Stimulated activated CD8-positive, alpha-beta memory T cell treated with anti-CD3 and anti-CD28 coated beads, Interleukin-4, amount 100 ng/mL, for 1 hour (primary cell): ENCODE measurements at places on chromosomes 3 and 15.

GRCh38 chr3:178749471-178749870 lies 213.2 kb downstream of the KCNMB2 start:
- no peak for DNase-seq

DNA sequence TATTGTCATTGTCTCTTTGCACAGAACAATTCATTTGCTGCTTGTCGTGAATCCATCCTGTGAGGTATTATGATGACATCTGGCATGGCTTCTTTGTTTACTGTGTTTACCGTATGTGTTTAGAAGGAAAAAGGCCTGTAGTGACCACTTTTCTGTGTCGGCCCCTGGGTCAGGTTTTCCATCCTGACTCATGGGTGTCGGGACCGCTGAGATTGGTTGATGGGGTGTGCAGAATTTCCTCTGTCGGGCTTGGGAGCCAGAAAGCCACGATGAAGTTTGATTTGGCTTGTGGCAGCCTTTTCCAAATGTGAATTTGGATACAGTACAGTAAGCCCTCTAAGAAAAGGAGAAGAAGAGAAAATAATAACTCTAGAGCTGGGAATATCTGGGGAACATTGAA lies 113.5 kb downstream of the FNDC3B start:
- DNase-seq: no peak

- DNase-seq: no peak
Measured at GRCh38 chr3:103025880-103026279, 591.1 kb downstream of the ZPLD1 start.

DNA sequence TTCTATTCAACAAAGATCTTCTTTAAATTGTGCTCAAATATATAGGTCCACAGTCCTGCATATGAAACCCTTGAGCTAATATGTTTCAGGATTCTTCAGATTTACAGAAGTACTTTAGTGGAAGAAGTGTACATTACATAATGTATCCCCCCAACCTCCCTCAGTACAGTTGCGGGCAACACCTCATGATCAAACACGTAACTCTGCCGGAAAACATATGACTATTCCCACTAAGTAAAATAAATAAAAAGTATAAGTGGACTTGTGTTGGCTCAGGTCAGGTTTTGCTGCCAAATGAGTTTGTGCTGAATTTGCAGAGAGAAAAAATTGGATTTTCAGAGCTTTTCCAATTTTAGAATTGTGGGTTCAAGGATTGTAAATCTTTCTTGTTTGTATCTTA lies 267.6 kb upstream of the MDFIC2 start:
- no peak for DNase-seq

DNA sequence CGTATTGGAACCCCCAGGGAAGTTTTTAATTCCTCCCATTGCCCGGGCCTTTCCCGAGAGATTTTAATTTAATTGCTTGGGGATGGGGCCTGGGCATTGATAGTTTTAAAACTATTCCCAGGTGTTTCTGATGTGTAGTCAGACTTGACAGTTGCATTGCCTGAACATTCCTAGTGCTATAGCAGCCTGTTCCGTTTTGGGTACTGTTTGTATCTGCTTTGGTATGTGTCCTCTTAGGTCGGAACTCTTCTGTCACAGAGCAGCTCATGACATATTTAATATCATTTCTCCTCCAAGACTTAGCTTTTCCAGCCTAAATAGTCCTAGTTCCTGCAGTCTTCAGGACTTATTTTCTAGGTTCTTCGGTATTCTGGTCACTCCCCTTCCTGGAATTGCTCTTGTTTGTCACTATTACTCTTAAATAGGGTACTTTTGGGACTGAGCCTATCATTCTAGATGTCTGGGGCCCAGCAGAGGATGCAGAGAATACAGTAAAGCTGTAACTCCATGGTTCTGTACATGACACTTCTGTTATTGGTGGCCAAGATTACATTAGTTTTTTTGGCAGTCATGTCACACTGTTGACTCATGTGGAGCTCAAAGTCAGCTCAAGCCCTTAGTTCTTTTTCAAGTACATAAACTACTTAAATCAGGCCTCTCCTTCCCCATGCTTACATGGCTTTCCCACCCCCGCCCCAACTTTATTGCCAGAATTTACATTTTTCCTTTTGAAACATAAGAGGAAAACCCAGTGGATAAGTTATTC lies 81.5 kb downstream of the BBX start:
- no peak for DNase-seq

GRCh38 chr3:173913397-173913796 lies 515.9 kb downstream of the NLGN1 start:
- no peak for DNase-seq

DNA sequence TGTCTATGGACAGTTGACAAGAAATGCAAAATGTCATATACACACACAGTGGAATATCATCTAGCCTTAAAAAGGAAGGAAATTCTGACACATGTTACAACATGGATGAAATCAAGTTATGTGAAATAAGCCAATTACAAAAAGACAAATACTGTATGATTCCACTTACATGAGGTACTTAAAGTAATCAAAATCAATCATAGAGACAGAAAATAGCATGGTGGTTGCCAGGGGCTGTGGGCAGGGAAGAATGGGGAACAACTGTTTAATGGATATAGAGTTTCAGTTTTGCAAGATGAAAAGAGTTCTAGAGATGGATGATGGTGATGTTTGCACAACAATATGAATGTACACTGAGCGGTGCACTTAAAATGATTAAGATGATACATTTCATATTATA lies 613.8 kb upstream of the ZNF385D start:
- DNase-seq: no peak

- DNase-seq: no peak
Measured at GRCh38 chr3:187954873-187955586, 198.9 kb upstream of the LPP start.

GRCh38 chr3:190017521-190018288 lies 103.0 kb downstream of the P3H2 start:
- DNase-seq: no peak

DNA sequence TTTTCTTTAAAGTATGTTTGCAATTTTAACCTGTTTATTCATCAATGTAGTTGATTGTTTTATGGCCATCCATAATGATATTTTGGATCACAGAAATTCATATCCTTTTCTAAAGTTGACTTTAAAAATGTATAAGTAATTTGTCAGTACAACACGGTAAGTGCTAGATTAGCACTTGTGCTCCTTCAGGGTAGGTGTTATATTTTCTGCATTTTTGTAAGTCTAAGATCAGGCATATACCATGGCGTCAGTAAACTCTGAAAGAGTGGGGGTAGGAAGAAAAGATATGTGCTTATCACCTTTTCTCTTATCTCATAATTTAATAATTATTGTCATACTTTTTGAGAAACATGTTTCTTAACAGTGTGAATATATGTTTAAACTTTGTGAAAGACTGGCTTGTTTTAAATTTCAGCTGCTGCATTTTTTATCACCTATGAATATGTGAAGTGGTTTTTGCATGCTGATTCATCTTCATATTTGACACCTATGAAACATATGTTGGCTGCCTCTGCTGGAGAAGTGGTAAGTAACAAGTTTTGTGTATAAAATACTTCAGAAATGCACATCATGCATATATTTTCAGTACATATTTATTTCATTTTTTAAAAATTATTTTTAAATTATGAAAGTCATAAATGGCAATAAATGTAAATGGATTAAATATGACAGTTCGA lies 22.1 kb downstream of the SLC25A26 start:
- DNase-seq: no peak

DNA sequence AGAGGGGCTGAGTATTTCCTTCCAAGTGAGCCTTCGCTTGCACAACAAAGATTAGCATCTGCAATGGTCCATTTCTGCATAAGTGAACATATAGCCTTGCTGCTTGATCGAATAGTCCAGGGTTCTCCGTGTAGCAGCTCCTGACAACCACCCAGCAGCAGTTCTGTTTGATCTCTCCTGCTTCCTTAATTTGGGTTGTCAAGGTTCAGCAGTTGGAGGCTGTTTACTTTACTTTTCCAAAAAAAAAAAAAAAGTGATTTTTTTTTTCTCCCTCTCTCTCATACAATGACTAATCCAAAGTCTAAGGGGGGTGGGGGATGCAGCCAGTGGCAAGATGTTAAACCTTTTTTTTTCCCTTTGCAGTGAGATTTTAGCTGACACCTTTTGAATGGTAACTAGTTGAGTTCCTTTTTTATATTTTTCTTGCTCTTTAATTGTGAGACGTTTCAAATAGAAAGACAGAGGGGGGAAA lies 3.6 kb downstream of the FOXP1 start:
- DNase-seq: no peak

DNA sequence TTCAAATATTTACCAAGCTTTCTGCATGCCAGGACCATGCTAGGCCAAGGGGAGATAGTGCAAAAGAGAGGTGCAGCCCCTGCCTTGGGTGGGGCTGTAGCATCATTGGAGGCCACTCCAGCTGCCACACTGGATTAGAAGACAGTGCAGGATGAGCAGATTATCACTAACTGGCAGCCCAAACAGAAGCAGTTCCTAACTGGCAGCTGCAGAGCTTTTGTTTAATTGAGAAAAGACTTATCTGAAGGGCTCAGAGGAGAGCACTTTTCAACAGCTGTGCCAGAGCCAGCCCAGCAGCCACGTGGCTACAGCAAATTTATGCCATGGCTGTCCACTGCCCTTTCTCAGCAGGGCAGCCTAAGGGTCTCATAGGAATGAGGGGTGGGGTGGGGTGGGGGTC lies 13.5 kb upstream of the ACSBG1 start:
- no peak for DNase-seq

DNA sequence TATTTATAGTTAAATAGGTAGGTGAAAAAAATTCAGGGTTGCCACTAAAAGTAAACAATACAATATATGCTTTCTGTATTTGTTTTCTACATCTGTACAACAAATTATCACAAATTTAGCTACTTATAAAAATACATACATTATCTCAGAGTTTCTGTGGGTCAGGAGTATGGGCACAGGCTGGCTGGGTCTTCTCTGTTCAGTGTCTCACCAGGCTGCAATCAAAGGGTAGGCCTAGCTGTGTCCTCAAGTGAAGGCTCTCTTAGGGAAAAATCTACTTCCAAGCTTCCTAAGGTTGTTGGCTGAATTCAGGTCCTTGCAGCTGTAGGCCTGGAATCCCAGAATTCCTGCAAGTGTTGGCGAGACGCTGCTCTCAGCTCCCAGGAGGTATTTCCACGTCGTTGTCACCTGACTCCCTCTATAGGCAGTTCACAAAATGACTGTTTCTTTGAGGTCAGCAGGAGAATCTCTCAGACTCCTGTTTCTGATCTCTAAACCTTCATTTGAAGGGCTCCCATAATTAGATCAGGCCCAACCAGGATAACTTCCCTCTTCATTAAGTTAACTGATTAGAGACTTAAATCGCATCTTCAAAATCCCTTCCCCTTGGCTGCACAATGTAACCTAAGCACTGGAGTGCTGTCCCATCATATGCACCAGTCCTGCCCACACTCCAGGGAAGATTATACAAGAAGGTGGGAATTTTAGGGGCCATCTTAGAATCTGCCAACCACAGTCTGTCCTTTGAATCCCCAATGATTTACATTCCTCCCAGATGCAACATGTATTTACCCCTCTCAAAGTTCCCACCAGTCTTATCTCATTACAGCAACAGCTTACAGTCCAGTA lies 296.6 kb downstream of the SUCLG2 start:
- DNase-seq: no peak

DNA sequence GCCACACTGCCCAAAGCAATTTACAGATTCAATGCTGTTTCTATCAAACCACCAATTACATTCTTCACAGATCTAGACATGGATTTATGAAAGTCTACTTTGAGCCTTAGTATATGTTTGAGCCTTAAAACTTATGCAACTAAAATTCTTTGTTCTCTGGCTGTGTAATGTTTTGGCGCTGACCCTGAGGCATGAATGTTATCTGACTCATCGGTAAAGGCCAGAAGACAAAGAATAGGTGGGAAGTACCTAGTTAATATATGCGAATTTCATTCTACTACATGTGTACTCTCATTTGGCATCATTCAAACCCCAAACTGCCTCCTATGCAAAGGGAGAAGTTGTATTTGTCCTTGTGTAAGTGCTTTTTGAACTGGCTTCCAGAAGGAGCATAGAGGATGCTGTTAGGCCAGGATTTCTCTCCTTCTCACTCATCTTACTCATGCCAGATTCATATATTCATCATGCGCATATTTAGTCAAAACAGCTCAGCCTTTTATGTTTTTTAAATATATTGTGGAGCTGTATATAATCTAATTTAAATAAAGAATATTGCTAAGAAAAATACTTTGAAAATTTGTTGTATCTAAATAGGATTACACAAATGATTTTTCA lies 204.2 kb downstream of the NFKBIZ start:
- no peak for DNase-seq

DNA sequence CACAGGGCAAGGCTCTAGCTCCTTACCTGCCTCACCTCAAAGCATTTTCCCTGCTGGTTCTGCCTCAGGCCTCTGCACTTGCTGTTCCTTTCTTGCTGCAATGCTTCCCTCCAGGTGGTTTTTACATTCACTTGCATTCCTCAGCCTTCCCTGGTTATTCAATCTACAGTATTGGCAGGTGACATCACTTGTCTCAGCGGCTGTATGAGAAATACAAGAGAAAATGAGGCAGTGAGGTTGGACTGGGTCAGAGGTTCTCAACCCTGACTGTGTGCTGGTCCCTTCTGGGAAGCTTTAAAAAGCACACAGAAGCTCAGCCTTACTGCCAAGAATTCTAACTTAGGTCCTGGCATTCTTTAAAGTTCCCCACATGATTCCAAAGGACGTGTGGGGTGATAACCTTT lies 26.7 kb downstream of the SIAH2 start:
- no peak for DNase-seq

DNA sequence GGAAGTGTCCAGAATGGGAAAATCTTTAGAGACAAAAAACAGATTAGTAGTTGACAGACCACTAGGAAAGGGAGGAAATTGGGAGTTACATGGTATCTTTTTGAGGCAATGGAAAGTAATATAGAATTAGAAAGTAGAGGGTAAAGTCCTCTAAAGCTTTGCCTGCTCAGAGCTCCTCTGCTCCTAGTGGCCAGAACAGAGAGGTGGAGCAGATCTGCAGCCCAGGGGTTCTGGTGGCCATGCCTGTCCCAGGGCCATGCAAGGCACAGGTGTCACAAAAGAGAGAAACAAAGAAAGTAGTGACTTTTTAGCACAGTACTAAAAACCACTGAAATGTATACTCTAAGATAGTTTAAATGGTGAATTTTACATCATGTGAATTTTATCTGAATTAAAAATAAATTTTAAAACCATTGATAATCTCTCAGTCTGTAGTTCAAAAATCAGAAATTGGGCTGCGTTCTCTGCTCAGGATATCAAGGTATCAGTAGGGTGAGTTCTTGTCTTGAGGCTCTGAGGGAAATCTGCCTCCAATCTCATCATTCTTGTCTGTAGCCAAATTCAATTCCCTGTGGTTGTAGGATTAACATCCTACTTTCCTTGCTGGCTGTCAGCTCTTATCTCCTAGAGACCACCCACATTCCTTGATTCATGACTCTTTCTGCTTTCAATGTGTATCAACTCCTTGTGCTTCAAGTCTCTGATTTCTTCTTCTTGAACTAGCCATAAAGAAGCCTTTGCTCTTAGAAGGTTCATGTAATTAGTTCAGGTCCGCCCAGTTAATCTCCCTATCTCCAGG lies 23.6 kb downstream of the PYGO1 start:
- DNase-seq: no peak

DNA sequence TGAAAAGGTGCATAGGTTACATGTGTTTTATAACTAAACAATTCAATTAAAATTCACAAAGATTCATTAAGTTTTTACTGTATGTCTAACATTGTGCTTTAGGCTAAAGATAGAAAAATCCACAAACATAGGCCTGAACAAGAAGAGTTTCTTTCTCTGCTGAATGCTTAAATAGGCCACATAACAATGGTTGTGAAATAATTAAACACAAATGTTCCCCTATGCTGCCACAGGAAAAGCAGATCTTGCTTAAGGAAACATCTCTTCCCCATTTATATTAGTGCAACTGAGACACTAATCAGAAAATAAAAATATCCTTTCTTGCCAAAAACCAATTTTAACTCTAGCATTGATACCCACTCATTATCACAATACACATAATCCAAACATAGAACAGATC lies 725.4 kb upstream of the DPPA4 start:
- DNase-seq: no peak
